ENCODE measurements at places on chromosomes 5 and 9.

DNA sequence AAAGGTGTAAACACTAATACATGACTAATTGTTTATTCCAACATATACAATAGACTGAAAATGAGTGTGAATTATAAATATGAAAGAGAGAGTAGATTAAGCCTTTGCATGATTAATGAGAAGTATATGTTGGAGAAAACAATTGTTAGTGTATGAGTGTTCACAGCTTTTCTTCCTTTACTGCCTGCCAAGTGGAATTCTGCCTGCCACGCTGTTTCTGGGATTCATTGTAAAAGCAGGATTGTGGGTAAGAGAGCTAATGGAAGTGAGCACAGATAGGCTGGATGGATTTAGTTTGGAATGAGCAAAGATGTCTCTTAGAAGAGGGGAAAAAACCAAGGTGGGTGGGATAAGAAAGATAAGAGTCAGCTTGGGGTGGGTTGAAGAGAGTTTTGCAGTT is 129.6 kb upstream of the NMUR2 start:
- DNase-seq = no peak

- DNase-seq = no peak
Observed at GRCh38 chr5:132321109-132321721, 27.0 kb downstream of the SLC22A4 start.

DNA sequence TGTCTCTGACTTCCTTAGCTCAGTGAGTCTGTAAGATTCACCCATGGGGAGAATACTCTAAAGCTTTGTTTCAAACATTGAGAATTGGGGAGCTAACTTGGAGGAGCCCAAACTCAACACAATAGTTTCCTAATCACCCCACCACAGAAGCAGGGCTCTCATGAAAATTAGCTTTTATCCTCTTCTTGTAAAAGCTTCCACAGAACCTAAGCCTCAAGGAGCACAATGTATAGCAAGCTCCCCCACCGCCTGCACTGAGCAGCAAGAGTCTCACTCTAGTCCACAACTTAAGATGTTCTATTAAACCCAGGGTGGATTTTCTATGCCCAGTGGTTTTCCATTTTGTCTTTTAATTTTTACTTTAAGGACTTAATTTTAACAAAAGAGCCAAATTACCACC is 48.9 kb upstream of the GRHPR start:
- no peak for DNase-seq

DNA sequence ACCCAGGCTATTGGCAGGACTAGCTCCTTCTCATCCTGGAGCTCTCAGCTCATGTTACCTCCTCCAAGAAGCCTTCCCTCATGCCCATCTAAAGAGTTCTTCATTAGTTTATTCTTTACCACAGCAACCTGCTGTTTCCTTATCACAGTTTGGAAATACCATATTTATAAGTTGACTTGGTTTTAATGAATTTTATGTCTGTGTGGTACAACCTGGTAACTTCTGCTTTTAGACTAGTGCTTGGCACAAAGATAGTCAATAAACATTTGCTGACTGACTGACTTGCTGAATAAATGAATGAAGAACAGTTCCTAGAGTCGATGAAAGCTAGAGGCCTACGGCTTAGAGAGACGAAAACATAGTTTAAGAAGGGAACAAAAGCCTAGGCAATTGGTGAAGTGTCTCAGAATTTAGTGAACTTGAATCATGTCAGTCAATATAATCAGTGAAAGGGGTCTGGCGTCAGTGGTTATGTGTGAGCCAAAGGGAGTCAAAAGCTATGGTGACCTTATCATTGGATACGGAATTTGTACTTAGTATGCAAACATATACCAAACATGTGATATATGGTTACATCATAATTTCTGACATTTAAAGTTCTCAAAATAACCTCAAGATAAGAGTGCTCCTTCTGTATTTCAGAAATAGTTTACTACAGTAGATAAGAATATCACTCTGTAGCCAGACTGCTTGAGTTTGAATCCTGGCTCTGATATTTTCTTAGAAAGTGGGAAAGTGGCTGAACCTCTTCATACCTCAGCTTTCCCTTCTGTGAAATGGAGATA is 239.5 kb downstream of the MCTP1 start:
- DNase-seq = no peak

GRCh38 chr9:133634081-133634691 is 2.0 kb upstream of the DBH start:
- no peak for DNase-seq

DNA sequence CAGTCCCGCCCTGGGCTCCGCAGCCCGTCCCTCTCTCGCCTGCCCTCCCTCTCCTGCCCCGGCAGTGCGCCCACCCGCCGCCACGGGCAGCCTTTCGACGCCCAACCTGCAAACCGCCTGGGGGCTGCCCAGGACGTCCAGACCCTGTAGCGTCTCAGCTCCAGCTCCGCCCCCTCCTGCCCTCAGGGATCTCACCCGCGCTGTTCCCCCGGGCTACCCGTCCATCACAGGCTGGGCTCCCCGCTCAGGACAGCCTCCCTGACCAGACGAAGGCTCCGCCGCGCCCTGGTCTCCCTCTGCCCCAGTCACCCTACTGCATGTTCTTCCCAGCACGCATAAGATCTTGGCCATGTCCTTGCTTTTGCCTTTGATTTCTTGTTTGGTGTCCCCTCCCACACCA is 1.4 kb downstream of the RASGEF1C start:
- no peak for DNase-seq

- DNase-seq = no peak
Observed at GRCh38 chr5:146620669-146621051, 104.7 kb upstream of the GPR151 start.

DNA sequence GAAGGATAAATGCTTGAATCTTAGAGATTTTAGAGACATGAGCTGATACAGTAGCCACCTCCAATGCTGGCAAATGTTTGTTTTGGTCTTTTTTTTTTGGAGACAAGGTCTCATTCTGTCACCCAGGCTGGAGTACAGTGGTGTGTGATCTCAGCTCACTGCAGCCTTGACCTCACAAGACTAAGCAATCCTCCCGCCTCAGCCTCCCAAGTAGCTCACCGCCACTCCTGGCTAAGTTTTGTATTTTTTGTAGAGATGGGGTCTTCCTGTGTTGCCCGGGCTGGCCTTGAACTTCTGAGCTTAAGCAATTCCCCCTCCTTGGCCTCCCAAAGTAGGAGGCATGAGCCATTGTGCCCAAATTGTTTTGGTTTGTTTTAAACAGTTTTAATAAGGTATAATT is 6.8 kb upstream of the DOLPP1 start:
- DNase-seq = no peak

GRCh38 chr5:96260009-96260408 is 173.0 kb downstream of the PCSK1 start:
- DNase-seq = no peak

DNA sequence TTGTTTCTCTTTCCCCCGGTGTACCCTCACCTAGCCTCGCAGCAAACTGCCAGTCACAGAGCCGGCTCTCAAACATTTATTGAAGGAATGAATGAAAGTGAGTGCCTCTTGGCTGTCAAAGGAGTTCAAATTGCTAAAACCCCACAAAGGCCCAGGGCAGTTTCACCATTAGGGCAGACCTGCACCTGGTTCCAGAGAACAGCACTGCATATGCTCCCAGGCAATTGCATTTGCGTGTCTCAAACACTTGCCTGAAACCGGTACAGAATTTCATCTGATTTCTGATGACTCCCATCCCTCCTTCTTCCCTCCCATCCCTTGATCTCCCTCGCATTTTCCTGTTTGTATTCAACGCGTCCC is 165.6 kb upstream of the ZNF462 start:
- DNase-seq = no peak

DNA sequence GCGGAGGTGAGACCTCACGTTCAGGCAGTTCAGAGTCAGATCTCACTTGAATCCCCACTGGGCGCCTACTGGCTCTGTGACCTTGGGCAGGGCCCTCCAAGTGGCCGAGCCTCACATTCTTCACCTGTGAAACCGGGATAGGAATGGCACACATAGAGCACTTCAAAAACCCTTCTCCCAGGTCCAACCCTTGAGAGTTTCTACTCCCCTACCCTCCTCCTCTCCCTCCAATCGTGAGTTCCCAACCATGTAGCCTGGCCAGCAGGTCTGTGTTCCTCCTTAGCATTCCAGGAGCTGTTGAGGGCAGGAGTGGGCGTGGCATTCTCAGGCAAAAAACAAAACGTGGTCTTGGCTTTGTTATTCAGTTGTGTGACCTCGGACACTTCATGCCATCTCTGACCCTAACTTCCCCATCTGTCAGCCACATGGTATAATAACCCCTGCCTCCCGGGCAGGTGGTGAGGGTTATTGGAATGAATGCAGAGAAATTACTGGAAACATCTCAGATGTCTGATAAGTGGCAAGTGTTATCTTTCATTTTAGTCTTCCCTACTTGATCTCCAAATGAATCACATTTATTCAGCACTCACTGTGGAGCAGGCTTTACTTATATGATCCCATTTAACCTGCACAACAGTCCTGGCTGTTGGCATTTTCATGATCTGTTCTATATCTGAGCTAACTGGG is 112.8 kb upstream of the BOD1 start:
- no peak for DNase-seq

GRCh38 chr5:96958977-96959376 is 23.1 kb downstream of the LNPEP start:
- no peak for DNase-seq

GRCh38 chr5:117039035-117039434 is 464.4 kb upstream of the SEMA6A start:
- no peak for DNase-seq

DNA sequence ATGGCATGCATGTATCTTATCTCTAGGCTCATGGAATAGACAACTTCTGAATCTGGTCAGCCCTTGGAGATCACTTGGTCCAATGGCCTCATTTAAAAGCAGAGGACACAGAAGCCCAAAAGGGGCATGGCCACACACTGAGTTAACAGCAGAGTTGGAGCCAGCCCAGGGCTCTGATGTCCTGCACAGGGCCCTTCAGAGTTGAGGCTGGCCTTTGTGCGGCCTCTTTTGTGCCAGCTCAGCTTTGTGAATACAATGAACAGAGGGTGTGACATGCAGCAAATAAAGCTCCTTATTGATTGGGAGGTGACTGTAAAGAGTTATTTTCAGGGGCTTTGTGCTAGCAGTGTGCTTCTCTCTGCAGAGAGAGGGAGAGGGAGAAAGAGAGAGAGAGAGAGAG is 150.1 kb upstream of the STK32A start:
- no peak for DNase-seq

- DNase-seq = no peak
Observed at GRCh38 chr9:12753931-12754330, 20.9 kb upstream of the LURAP1L start.

DNA sequence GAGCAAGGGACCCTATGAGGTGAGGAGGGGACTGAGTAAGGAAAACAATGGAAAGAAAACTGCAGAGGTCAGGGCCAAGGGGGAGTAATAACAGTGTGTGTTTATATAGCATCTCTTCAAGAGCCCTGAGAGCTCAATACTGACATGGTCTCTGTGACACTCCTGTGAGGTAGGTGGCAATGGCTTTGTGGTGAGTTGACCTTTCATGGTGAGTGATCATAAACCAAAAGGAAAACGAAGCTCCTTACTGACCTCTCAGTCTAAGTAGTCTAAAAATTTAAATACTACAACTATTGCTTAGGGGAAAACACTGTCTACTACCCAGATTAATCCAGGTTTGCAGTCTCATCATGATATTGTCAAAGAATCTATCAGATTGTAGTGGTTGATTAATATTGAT is 130.9 kb downstream of the SNCAIP start:
- no peak for DNase-seq

GRCh38 chr5:174319551-174319950 is 274.0 kb downstream of the NSG2 start:
- DNase-seq = no peak

GRCh38 chr9:99265691-99266090 is 43.6 kb downstream of the SEC61B start:
- no peak for DNase-seq

DNA sequence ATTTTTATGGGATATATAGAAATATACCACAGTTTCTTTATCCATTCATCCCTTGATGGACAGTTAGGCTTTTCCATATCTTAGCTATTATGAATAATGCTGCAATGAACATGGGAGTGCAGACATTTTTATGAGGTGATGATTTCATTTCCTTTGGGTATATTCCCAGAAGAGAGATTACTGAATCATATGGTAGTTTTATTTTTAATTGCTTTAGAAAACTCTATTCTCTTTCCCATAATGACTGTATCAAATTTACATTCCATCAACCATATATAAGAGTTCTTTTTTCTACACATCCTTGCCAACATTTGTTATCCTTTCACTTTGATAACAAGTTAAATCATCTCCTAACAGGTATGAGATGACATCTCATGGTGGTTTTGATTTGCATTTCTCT is 821.6 kb downstream of the TLE1 start:
- no peak for DNase-seq

DNA sequence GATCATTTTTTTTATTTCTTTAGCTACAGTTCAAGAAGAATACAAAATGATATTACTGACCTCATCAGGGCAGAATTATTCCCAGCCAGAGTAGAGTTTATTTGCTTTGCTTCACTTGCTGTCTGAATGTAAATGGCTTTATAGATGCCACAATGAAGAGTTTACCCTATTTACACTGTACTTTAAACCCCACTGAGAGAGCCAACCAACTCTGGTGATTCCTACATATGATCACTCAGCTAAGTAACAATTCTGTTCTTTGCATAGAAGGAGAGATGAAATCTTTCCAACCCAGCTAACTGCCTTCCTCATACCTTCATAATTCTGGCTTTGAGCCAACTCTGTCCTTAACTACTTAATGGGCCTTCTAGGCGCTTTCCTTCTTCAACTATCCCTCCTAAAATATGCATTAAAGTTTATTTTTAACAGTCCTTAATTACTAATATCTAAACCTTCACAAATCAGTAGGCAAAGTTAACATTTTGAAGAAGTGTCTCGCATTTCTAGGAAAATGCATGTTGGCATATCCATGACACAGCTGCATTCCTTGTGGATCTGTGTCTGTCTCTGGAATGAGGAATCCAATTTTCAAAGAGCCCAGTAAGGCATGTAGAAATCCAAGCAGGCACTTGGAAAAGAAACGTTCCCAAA is 284.8 kb upstream of the GRAMD2B start:
- no peak for DNase-seq

DNA sequence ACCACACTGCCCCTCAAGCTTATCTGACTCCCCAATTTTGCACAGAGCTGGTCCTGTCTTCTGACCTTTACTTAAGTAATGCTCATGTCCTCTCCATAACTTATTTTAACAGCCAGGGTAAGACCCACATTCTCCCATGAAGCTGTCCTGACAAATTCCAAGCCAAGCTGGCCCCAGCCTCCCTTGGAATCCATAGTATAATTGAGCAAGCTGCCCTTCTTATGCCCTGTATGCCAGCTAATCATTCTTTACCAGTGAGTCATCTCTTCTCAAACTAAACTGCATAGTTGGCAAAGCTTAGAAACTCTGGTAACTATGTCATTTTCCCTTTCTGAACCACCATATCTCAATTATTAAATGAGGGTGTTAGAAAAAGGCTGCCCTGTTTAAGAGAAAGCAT is 92.4 kb downstream of the NFIB start:
- no peak for DNase-seq

DNA sequence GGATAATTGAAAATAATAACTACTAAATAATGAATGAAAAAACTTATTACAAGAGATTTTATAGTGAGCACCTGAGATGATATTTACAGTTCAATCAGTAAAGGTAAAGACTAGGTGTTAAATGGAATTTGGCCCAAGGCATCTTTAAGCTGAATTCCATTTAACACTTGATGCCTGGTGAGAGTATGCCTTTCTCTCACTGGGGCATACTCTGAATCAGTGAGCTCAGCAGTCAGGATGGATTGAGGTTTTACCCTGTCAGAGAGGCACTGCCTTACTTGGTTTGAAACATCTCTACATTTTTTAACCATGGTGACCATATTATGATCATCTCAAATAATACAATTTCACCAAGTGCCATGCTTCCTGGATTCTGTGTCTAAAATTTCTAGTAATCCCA is 1416.3 kb downstream of the MAT2B start:
- no peak for DNase-seq

GRCh38 chr5:40278881-40279280 is 400.8 kb upstream of the PTGER4 start:
- DNase-seq = no peak
